ENCODE measurements at places on chromosomes 3 and 15. TPM values are rescaled to one million over a fixed set of nuclear protein-coding genes. Genes with fewer than 3 reads are reported as not detected.

The GRK7 gene
- under 0.01 TPM for total RNA-seq

The HRG gene
- not detected for total RNA-seq

The FMN1 gene
- total RNA-seq = 1.2 TPM

DNA sequence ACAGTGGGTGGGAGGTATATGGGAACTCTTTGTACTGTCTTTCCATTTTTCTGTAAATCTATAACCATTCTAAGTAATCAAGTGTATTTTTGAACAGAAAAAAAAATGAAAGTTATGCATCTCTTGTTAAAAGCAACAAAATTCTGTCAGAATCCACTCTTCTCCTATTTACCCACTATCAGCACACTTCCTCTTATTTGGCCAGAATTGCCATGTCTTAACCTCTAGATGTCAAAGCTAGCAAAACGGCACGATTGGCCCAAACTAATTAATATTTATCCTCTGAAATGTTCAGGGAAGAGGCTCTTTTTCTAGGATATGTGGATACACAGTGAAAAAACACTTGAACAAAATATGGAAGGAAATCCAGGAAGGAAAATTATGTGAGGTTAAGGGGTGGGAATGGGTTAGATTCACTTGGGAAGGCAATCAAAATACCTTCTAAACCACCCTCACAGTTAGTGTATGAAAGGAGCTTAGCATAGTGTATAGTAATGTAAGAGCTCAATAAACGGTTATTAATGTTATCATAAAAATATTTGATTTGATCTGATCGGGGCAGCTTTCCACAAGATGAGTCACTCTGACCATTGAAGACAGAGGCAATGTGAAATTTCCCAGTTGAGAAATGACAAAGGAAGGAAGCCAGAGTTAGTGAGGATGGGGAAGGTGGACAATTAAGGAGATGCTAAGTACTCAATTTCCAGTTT is 20.1 kb upstream of the TGFBR2 start:
- no peak for DNase-seq

GRCh38 chr3:64666171-64666588 is 21.6 kb downstream of the ADAMTS9 start:
- no peak for DNase-seq

DNA sequence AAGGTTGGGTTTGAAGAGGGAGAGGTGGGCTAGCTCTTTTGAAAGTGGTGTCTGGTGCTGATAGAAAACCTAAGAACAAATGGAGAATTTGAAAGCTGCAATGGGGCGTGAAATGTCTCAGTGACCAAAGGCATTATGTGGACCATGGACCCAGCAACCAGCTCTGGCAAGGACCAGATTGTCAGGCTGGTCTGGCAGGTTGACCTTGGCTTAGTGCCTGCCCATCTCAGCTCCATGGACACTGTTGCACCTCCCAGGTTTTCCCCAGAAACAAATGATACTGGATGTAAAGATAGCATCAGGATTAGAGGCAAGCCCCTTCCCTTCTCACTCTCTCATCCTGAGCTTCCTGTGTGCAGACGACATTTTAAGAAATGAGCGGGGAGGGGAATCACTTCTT is 302.9 kb upstream of the LRRFIP2 start:
- DNase-seq = no peak

DNA sequence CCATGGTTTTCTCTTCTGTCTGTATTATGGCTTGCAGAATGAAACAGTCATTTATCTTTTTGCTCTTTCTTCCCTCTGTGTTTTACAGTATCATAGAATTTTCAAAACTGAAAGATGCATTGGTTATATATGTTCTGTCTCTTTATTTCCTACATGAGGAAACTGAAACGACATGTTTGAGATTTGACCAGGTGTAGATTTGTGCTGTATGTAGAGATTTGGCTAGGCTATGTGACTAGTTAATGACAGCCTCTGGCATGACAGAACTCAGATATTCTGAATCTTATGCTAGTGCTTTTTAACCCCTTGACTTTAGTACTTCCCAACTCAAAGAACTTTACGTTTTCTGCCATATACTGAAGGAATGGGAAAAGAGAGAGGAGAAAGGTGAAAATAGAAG is 151.0 kb downstream of the TCF12 start:
- DNase-seq = no peak

DNA sequence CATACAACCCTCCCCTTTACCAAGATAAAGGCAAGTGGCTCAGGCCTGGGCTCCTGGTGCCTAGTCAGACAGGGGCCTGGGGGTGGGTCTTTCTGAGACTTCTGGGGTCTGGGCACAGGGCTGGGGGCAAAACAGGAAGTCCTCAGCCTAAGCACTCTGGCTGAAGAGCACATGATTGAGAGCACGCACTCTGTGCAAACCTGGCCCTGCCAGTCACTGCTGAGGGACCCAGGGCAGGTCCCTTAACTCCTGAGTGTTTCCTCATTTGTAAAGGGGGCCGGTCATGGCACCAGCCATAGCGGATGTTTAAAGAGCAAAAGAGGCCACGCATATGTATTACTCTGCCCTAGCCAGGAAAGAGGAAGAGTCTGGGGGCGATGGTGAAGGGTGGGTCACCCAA is 16.0 kb downstream of the TKT start:
- no peak for DNase-seq

- DNase-seq = no peak
Measured at GRCh38 chr15:51856714-51857380, 27.4 kb downstream of the TMOD3 start.

- no peak for DNase-seq
Measured at GRCh38 chr15:100942656-100943425, 23.7 kb downstream of the LRRK1 start.
